ENCODE measurements at places on chromosomes 12 and 14.

GRCh38 chr14:40280652-40281051, 848.4 kb upstream of the FBXO33 start:
- DNase-seq: no peak

DNA sequence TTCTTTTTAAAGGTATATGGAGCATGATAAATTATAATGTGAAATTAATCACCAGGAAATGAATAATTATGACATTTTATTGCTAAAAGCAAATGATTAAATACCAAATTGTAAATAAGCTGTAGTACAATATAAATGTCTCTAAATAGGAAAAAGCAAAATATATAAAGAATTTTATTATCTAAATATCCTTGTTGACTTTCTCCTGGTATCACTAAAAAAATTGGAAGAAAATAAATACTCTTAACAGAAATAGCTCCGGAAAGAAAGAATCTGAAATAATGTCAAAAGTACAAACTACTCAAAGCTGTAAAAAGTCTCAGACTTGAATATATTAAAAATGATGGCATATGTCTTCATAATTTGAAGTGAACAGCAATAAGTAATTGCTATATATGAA, at the start of gene OR11H7:
Gene OR11H7, plus strand, starts transcription at position 301 of the 400 bp plus-strand sequence.
- DNase-seq: no peak

DNA sequence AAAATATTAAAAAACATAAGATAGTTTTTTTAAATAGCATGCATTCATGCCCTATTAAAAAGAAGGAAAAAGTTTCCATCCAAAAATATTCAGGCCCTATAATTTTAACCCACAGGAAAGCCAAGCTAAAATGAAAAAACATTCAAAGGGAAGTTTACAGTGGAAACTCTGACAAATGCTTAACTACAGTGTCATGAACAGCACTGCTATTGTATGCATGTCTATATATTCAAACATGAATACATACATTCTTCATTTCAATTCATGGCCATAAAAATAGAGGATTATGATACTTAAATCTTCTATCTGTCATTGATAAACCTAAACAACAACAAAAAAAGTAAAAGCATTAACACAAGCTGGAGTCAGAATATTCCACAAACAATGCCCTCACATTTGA, 67.4 kb downstream of the PPP2R5E start:
- DNase-seq: no peak

DNA sequence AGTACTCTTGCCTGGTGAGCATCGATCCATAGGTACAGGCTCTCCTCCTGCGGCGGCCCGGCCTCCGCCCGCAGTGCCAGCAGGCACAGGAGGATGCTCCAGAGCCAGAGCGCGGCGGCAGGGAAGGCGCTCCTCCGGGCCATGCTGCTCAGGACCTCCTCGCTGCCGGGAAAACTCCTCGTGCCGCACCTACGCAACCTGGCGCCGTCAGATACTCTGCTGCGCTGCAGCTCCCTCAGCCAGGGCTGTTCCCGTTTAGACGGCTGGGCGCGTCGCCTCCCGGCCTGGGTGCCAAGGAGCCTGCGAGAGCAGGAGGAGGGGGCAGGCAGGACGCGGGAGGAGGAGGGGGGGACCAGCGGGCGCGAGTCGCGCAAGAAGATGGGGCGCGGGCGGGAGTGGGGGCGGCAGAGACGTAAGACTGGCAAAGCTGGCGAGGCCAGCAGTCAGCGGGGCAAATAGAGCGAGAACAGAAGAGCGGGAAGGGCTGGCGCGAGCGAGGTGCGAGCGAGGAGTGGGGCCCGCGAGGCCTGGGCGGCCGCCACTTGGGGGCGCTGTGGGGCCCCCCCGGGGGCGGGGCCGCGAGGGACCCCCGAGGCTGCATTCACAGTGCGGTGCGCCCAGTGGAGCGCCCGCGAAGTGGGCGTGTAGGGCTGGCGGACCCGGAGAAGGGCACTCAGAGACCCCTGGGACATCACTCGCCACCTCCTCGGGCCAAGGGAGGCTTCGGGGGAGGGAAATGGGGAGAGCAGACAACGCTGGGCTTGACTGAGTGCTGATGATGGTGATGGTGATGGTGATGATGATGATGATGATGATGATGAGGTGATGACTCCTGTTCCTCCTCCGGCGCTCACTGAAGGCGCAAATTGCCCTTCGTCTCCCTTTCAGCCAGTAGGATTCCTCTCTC, at the start of gene WIF1:
Gene WIF1, minus strand, starts transcription at position 257 of the 907 bp plus-strand sequence. Its CDS starts 114 bp downstream, at position 143.
- no peak for DNase-seq

DNA sequence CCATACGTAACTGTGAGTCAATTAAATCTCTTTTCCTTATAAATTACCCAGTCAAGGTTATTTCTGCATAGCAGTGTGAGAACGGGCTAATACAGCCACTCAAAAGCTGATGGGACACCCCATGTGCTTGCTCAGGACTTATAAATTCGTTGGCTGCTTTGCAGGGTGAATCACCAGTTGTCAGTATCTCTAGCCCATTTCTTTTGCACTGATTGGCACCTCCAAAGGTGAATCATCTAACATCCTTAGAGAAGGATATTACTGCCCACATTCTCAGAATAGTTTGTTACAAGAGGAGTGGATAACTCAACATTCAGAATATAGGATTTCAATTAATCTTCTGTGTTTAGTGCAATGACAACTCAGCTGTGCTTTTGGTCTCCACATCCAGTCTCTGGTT, 601.5 kb downstream of the KCNH5 start:
- no peak for DNase-seq

GRCh38 chr12:94603434-94604365, 46.7 kb downstream of the TMCC3 start:
- DNase-seq: no peak

DNA sequence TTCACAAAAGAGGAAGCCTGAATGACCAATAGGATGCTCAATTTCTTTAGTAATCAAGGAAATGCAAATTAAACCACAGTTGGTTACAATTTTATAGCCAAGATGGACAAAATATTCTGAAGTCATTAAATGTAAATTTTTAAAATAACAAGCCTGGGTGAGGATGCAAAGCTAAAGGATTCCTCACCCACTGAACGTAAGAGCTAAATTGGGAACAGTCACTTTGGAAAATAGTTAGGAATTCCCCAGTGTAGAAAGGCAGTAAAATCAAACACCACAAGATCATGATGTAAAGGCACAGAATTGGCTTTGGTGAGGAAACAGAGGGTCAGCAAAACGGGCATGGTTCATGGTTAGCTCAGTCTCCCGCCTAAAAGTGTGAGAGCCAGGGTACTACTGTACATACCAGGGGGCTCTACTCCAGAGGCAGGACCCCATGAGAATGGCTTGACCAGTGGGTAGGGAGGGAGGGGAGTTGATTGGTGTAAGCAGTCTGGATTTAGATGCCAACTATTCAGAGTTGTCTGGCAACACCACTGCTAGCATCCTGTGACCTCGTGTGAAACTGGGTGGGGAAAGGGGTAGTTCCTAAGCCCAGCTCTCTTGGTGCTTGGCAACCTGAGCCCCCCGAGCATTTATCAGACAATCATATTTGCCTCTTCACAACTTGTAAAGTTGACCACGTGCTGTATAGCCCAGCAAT, 213.4 kb upstream of the EGLN3 start:
- DNase-seq: no peak

- no peak for DNase-seq
Observed at GRCh38 chr12:16796168-16796567, 190.2 kb upstream of the LMO3 start.

DNA sequence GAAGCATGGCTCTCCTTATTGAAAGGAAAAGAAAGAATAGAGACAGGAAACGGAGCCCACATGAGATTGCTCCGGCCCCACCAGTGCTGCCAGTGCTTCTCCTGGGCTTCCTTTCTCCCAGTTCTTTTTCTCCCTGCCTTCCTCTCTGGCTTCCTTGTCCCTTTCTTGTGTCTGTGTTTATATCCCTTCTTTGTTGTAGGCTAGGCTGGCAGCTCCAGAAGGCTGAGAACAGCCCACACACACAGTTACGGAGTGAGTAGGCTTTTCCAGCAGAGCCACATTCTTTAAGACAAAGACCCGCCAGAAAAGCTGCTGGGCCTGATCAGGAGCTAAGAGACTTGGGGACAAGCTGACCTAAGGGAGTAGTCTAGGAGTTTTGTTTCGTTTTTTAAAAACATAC, 13.0 kb downstream of the CIPC start:
- no peak for DNase-seq

- DNase-seq: no peak
Observed at GRCh38 chr12:19390051-19390598, 49.2 kb upstream of the AEBP2 start.

DNA sequence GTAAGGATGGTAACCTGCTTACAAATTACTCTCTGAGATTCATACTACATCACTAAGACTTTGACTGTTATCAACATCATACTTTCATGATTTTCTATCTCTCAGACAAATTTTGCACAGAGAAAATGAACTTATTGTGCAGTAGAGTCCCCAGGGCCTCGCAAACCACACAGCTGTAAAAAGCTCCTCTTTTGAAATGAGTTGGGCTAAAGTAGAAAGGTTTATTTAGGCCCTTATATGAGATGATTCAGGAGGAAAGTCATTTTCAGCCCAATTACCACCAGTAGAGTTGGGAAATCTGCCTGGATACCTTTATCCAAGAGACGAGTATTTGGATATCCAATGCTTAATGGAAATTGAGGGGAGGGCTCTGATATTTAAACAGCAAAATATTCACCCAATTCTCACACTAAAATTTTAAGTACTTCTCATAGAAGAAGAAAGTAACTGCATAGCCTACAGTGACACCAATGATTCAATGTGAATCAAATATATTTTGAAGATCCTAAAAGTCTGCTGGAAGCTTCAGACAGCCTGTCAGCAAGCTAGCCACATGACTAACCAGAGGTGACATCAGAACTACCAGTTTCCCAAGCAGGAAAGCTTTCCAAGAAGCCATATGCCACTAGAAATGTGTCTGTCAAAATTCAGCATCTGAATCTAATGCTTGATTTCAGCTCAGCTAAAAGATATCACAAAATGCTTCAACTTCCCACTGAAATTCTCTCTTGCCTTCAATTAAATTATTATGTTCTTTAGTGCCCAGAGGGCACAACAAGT, 190.1 kb upstream of the SYT1 start:
- DNase-seq: no peak
